ACHN (cell line): ENCODE measurements at places on chromosomes 4 and X.

- no peak for DNase-seq
Observed at GRCh38 chrX:138018145-138018799, 452.3 kb downstream of the ZIC3 start.

- no peak for DNase-seq
Observed at GRCh38 chrX:153926858-153927671, 1.0 kb upstream of the ARHGAP4 start.

DNA sequence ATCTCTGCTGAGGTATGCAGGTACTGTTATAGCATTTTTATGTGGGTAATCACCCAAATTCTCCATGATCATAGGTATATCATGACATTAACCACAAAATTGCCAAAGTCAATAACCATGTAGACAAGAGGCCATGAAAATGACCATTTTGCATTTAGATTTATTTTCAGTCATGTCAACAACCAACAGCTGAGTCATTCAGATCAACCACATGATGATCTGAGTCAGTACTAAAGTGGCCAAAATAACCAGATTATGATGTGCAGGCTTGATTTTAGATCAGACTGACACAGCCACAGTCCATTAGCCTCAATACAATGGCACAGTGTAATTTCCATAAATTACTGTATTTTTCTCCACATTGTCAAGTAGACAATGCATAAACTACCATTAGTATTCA is 240.5 kb downstream of the GRIA3 start:
- DNase-seq, result peak; percentile 0

GRCh38 chr4:88672987-88673386 is 24.6 kb downstream of the NAP1L5 start:
- DNase-seq, result peak; percentile 49

- no peak for DNase-seq
Observed at GRCh38 chr4:5926598-5926997, 33.7 kb upstream of the CRMP1 start.

DNA sequence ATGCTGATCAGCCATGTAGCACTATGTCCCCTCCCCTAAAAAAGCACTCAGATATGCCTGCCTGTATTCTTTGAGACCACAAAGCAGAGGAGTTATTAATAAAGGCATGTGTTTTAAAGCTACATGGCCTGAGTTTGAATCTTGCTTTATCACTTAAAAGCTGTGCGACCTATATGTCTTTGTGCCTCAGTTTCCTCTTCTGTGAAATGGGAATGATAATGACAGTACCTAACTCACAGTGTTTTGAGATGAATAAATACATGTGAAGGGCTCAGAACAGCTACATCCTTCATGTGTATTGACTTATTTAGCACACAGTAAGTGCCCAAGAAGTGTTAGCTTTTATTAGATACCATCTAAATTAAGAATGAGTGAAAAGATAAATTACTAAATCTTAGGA is 180.0 kb downstream of the WDFY3 start:
- DNase-seq, result no peak

DNA sequence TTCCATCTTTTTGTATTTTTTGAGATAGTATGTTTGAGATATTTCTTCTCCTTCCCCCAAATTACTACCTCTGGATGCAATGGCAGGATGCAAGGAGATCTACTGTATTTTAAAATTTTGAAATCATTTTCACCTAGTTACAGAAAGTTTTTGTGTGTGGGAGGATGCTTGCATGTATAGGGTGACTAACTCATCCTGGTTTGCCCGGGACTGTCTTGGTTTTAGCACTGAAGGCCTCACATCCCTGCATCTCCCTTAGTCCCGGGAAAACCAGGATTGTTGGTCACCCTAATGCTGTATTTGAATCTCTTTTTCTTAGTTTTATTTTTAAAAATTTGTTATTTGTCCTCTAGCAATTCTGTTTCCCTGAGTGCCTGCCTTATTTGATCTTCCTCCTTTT is 12.1 kb downstream of the SUPT20HL2 start:
- DNase-seq, result no peak

- DNase-seq, result no peak
Observed at GRCh38 chr4:87097075-87097474, 123.3 kb downstream of the KLHL8 start.

DNA sequence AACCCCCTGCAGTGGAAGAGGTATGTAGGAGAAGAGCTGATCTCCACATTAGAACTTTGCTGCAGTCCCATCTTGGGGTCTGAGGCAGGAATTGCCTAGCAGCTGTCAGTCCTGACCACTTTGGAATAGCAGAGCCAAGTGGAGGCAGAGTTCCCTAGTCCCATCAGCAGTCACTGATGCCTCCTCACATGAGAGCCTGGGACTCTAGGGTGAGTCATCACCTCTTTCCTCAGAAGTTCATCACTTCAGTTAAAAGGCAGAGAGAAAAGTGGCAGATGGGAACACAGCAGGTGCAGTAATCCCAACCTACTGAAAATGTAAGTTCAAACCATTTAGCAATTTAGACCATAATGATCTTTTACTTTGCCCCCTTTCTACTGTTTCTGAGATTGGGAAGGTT is 73.9 kb upstream of the MED14 start:
- DNase-seq, result peak; percentile 2

DNA sequence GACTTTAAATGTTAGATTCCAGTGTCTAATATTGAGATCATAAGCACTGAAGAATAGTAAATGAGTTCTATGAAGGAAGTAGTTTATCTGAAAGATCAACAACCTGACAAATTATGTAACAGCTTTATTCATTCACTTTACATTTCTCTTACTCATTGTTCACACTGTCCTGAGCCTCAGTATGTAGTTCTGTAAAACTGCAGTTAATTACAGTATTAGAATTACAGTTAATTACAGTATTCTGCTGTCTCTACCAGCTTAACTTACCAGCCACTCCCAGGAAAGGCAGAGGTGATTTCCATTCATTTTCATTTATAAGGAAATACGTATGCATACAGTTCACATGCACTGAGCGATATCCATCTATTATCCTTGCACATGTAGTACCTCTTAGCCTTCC is 32.7 kb downstream of the NFKB1 start:
- DNase-seq, result no peak

GRCh38 chrX:115018040-115018647 is 728 bp upstream of the IL13RA2 start:
- DNase-seq, result no peak
